ENCODE measurements at places on chromosomes 5 and 9.
A peak's percentile ranks its signal among the peaks of the same experiment; 100 is the strongest.

DNA sequence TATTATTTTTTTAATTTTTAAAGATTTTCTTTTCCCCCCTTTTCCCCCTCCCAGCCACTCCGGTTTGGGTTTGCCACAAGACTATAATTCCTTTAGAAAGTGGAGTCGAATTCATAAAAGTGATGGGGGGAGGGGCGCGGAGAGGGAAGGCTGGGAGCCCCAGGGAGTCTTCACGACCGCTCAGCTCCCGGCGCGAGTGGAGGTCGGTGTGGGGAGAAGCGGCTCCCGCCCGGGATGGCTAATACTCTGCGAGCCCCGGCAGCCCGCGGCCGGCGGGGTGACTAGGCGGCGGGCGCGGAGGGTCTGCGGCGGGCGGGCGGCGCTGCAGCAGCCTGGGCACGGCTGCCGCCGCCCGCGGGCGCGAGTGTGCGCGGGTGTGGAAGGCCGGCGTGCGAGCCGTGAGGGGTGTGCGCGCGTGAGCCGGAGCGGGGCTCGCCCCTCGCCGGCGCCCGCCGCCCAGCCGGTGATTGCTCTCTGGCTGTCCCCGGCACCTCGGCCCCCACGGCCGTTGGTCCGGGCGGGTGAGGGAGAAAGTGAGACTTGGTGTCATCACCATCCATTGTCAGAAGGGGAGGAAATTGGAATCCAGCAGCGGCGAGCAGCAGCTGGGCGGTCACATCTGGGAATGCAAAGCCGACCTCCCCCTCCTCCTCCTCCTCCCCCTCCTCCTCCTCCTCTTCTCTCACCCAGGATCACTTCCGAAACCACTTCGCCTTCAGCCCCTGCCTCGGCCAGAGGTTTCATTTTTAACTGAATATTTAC, at the start of gene PARP8:
Gene PARP8 (plus strand): TSS at position 377 of the 762 bp plus-strand sequence. CDS start 459 bp downstream, outside the sequence.
- peak; percentile 29 for DNase-seq

DNA sequence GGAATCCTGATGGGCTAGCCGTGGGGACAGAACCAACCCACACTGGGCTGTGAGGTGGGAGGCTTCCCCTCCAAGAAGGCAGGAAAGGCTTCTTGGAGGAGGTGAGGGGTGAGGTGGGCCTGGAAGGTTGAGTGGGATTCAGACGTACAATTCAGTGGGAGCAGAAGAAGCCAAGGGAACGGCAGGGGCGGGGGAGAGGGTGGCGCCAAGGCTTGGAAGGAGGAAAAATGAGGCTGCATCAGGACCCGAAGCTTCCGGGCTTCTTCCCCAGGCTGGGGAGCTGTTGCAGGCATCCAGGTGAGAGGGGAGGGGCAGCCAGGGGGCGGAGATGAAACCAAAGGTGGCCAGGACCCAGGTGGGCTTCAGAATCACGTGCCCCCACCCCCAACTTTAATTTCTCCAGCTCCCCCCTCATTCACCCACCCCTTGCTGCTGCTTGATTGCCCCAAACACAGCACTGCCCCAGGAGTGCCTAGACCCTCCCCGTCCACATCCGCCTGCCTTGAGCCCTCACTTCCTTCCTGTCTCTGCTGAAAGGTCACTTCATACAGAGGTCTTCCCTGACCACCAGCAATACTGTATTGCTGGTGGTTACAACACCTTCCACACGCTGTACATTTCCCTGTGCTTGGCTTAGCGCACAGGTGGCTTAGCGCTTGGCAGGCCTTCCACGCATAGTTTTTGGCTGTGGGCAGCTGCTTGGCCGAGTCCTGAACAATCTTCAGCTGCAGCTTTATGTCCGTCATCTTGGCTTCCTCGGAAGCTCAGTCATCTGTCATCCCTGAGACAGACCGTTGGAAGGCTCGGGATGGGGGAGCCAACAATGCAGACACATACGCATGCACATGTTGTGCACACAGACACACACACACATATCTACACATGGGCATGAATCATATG, 193.5 kb downstream of the RGS3 start:
- no peak for DNase-seq

- no peak for DNase-seq
These were observed 172.0 kb downstream of the NNT start for GRCh38 chr5:43774881-43775399.

DNA sequence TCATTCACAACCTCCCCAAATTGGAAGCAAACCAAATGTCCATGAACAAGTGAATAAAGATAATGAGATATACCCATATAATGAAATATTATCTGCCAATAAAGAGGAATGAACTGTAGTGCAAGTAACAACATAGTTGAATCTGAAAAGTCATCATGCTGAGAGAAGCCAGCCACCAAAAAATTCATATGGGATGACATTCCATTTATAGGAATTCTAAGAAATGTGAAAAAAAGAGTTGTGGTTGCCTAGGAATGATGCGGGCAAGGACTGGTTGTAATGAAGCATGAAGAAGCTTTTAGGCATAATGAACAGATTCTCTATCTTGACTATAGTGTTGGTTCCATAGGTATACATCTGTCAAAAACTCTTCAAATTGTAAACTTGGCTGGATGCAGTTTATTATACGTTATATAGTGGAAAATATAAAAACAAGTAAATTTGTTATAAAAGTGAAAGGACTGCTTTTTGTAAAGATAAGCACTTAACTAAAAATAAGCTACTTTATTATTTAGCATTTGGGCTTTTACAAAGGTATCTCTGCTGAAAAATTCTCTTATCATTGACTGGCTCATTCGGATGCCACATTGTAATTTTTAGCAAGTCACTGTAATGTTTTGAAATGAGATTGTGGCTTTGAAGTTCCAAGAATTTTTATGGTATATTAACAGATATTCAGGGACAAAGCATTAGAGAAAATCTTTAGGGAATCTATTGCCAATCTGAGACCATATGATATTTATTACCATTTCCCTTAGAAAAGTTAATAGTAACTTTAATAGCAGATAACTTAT, 21.2 kb upstream of the TTC23L start:
- no peak for DNase-seq

DNA sequence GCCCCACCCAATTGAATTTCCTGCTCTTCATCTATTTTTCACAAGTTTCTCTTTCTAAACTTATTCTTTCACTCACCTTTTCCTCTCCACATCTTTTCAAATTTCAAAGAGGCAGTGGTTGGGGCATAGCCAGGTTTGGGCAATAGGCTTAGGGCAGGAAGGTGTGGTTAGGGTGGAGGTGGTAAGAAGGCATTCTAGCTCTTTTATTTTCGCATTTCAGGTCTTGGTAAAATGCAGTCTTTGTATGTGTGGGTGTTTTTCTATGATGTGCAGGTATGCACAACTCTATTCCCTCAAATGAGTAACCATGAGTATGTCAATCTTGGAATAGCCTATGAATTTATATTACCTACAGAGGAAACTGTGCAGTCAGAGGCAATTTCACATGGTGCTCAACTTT, 129.8 kb upstream of the IFNE start:
- no peak for DNase-seq

- DNase-seq: no peak
These were observed 18.7 kb downstream of the SLC46A2 start for GRCh38 chr9:112872019-112872418.

GRCh38 chr9:85142496-85142911, 473.0 kb downstream of the NTRK2 start:
- no peak for DNase-seq

- no peak for DNase-seq
These were observed 236.3 kb upstream of the RFX3 start for GRCh38 chr9:3762076-3762475.

DNA sequence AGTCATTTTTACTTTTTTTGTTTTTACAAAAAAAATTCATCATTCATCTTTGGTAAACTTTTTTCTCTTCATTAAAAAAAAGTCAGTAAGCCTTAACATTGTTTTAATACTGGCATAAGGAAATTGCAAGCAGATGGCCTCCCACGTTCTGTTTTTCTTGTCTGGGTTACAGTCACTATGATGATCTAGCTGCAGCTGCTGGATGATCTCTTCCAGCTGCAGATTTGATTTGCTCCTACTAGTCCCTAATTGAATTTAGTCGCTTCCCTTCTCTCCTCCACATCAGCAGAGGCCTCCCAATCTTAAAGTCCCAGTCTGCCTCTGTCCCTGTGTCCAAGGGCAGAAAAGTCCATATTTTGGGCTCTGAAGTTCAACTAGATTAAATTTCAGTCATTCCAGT, 106.8 kb upstream of the PTGER4 start:
- DNase-seq: no peak

GRCh38 chr5:54120473-54120872, 189.9 kb downstream of the ARL15 start:
- DNase-seq: no peak

GRCh38 chr5:113122053-113122452, 145.5 kb downstream of the DCP2 start:
- no peak for DNase-seq

- no peak for DNase-seq
These were observed 20.7 kb downstream of the GSN start for GRCh38 chr9:121288673-121289025.

GRCh38 chr9:136521537-136521936, 24.3 kb downstream of the NOTCH1 start:
- DNase-seq: no peak

DNA sequence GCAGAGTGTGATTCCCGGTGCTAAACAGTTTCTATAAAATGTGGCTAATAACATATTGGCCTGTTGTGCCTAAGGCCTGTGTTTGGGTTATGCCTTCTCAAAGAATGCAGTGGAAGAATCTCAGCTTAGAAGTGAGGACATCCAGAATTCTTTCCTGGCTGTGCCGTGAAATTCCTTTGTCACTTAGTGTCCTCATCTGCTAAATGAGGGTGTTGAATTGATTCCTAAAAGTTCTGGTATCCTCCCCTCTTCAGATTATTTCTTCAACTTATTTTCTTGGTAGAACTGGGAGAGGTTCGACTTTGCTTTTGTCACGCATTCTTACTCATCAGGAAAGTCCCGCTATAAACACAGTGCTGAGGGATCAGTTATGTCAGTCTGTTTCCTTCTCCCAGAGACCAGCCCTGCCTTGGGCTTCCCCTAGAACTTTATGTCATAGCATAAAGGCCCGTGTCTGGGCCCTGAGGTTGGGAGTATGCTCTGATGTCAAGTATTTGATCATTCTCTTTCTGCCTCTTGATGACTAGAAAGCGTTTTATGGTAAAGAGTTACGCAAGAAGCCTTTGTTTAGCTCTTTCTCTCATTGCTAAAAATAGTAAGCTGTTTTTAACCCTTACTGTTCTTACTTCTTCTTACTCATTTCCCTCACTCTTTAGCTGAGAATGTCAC, 29.5 kb downstream of the MTAP start:
- no peak for DNase-seq

DNA sequence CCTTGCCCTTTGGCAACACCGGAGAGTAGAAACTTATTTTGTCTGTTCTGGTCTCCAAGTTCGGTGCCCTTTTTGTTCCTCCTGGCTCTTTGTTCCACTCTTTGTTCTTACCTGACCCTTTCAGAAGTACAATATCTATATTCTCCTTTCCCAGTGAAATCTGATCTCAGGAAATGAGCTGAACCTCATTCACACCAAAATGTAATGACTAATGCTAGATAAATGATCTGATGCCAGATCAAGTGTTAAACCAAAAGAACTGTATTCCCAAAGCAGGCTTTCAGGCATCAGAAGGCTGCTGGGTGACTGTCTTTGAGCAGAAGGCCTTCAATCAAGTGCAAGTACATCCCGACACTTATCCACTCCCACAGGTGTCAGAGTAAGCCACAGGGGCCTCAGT, 156.4 kb downstream of the SPOCK1 start:
- no peak for DNase-seq

DNA sequence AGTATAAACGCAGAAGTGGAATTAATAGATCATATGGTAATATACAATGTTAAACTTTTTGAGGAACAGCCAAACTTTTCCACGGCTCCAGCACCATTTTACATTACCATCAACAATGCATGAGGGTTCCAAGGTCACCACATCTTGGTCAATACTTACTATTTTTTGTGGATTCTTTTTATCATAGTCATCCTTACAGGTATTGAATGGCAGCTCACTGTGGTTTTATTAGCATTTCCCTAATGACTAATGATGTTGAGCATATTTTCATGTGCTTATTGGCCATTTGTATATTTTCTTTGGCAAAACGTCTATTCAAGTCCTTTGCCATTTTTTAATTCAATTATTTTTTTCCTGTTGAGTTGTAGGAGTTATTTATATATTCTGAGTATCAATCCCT, 14.1 kb upstream of the RAPGEF6 start:
- DNase-seq: no peak

DNA sequence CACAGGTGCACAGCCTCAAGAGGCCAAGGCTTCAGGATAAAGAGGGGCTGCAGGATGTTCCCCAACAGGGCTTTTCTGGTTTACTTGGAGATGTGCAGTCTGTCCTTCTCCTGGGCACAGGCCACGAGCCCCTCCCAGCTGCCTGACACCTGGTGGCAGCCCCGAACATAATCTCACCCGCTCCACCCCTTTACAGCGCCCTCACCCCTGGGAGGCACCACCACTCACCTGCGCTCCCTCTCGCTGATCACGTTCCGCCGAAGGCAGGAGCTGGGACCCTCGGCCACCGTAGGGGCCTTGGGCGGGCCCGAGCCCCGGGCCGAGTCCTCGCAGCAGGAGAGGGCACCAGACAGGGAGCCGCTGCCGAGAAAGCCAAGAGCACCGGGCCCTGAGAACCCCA, 514 bp downstream of the SOHLH1 start:
- no peak for DNase-seq

GRCh38 chr5:154223320-154223719, 32.8 kb downstream of the GALNT10 start:
- no peak for DNase-seq

- no peak for DNase-seq
These were observed 13.0 kb downstream of the NEK6 start for GRCh38 chr9:124270504-124271335.

GRCh38 chr5:158797498-158797845, 302.2 kb downstream of the EBF1 start:
- DNase-seq: no peak

DNA sequence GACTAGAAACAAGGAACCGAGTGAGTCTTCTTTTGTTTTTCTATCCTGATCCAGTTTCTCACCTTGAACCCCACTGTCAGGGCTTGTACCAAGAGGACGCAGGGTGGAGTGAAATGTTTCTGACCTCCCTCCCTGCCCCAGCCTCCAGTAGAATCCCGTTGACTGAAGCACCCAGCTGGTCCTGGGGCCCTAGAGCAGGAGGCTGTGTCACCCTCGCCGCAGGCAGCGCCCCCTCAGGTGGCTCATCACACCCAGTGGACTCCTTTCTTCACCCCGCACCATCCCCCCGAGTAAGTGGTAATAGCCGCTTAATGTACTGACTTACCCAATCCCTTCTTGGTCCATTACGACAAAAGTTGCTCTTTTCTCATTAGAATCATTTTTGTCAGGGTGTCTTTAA, 53.8 kb downstream of the MVB12B start:
- DNase-seq: no peak

DNA sequence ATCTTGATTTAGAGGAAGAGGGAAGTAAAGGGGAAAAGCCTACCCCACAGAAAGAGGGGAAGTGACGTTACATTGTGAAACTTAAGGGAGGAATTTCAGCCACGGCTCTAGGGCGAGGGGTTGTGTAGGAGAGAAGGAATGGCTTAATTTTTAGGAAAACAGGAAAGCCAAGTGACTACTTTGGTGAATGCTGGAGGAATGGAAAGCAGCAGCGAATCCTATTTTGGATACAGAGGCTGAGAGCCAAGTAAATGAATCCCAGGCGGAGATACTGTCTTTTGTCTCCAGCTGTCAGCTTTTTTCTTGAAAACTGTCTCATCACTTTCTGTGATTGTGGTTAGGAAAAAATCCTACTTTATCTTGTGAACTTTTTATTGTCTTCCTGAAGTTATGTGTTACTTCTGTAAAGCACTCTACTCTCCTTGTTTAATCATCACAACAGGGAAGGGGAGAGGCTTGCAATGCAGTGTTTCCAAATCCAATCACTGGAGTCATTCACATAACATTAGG, 188.4 kb downstream of the TSSK1B start:
- DNase-seq: no peak
